Suprapubic skin (tissue), 4 donors: ENCODE measurements at places on chromosomes 5 and 9. TPM values are rescaled to one million over a fixed set of nuclear protein-coding genes. Genes with fewer than 3 reads are reported as not detected.
A peak's percentile ranks its signal among the peaks of the same experiment; 100 is the strongest.

Gene ACTBL2
- total RNA-seq: 1.6 TPM

Gene TCOF1
- total RNA-seq: 32.1 TPM

Gene IL9
- total RNA-seq: not detected

Gene BARHL1
- total RNA-seq: not detected

GRCh38 chr5:94072116-94072515 lies 330.7 kb upstream of the POU5F2 start:
- no peaks in the 10 kb centered on the region for H3K4me1 ChIP-seq
- no peak overlapping the region for H3K4me3 ChIP-seq
- peaks cover 5% of the 10 kb centered on the region for H3K36me3 ChIP-seq
- H3K27me3 ChIP-seq: no peaks in the 10 kb centered on the region

DNA sequence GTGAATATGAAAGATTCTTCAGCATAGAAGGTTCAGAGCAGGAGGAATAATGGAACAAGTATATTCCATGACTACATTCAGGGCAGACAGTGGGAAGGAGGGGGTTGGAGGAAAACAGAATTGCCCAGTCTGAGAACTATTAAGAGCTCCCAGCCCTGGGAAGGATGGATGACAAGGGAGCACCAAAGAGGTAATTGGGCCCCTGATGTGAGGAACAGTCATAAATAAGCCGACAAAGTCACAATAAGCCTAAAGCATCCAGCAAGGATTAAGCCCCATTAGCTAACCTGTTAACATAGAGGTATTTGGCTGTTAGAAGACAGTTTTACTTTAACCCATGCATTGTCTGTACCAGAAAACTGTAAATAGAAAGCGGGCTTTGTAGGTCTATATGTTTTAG lies 348.7 kb upstream of the SEMA6A start:
- no peak for DNase-seq
- no peak overlapping the region for H3K4me3 ChIP-seq
- H3K36me3 ChIP-seq: no peaks in the 10 kb centered on the region
- no peak overlapping the region for H3K27ac ChIP-seq
- H3K27me3 ChIP-seq: no peaks in the 10 kb centered on the region
- no peaks in the 10 kb centered on the region for H3K4me1 ChIP-seq

DNA sequence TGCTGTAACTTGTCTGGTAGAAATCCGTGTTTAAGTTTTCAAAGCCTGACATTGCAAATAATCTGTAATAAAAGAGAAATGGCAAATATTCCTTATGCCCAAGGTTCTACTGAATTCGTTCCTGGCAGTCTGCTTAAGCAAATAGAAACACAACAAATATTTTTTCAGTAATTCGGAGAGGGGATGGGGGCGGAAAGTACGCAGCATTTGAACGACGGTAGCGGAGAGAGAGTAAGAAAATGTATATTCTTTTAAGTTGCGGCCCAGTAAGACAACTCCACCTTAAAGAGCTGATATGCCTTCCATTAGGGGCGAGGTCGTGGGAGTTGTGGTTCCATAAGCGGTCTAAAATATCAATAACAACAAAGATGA lies 569 bp downstream of the YIPF5 start:
- H3K36me3 ChIP-seq: peaks cover 8% of the 10 kb centered on the region
- peak overlapping the region; percentile 94 for H3K4me3 ChIP-seq
- H3K27ac ChIP-seq: peak overlapping the region; percentile 92
- no peak for DNase-seq
- H3K27me3 ChIP-seq: no peaks in the 10 kb centered on the region

- H3K4me3 ChIP-seq: no peak overlapping the region
- no peaks in the 10 kb centered on the region for H3K27me3 ChIP-seq
- no peak for DNase-seq
- no peaks in the 10 kb centered on the region for H3K4me1 ChIP-seq
These were observed 123.9 kb downstream of the RAB3C start for GRCh38 chr5:58706736-58707135.

DNA sequence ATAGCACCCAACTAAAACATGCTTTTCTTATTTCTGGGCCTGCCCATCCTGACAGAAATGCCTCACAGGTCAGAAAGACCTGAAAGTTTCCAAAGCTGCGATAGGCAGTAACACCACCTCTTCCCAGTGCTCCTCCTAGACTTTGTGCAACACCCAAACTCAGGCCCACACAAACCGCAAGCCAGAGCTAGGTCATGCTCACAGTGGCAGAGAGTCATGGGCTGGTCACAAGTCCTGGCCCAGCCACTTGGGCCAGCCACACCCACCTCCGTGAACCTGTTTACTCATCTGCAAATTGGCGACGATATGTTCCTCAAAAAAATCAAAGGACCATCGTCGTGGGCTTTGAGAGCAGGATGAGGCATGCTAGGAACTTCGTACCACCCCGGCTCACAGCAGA lies 44.0 kb upstream of the SLC25A51 start:
- peaks cover 29% of the 10 kb centered on the region for H3K36me3 ChIP-seq
- no peak overlapping the region for H3K27ac ChIP-seq
- no peak overlapping the region for H3K4me3 ChIP-seq
- no peaks in the 10 kb centered on the region for H3K27me3 ChIP-seq
- H3K4me1 ChIP-seq: peaks cover 14% of the 10 kb centered on the region
- DNase-seq: no peak

DNA sequence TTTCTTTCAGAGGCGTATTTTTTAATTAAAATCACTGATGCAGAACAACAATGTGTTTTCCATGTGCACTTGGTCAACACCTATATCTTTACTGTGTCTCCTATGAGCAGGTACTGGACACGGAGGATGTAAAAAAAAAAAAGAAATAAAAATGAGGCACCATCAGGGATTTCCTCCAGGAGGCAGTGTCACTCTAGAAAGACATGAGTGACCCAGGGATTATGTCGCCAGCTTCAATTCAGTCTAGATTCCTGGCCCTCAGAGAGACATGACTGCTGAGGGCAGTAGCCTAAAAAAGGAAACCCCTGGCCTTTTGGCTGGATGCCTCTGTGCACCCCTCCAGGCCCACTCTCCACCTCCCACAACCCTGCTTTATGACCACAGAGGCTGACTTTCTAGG lies 18.3 kb upstream of the IL33 start:
- no peak overlapping the region for H3K27ac ChIP-seq
- H3K4me3 ChIP-seq: no peak overlapping the region
- H3K27me3 ChIP-seq: no peaks in the 10 kb centered on the region
- H3K36me3 ChIP-seq: no peaks in the 10 kb centered on the region

DNA sequence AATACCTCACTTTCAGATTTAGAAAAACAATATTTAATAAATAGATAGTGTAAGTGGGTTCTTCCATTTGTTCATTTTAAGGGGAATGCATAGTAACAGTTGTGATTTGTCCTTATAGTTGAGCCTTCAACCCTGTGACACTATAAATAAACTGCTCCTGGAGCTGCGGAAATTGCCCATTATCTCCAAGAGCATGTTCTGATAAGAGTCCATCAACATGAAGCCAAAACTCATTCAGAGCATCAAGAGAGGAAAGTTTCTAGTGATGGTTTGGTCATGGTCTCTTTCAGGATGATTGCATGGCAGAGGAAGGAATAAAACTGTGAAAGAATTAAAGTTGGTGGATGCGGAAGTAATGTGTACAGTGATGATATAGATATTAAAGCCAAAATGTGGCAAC lies 772.1 kb upstream of the DMAC1 start:
- no peak for DNase-seq
- H3K36me3 ChIP-seq: no peaks in the 10 kb centered on the region
- H3K4me1 ChIP-seq: no peaks in the 10 kb centered on the region
- H3K27me3 ChIP-seq: no peaks in the 10 kb centered on the region
- no peak overlapping the region for H3K4me3 ChIP-seq

- no peaks in the 10 kb centered on the region for H3K4me1 ChIP-seq
- no peak overlapping the region for H3K4me3 ChIP-seq
- no peaks in the 10 kb centered on the region for H3K36me3 ChIP-seq
- H3K27me3 ChIP-seq: no peaks in the 10 kb centered on the region
These were observed 147.9 kb upstream of the TBCA start for GRCh38 chr5:77924081-77924480.

DNA sequence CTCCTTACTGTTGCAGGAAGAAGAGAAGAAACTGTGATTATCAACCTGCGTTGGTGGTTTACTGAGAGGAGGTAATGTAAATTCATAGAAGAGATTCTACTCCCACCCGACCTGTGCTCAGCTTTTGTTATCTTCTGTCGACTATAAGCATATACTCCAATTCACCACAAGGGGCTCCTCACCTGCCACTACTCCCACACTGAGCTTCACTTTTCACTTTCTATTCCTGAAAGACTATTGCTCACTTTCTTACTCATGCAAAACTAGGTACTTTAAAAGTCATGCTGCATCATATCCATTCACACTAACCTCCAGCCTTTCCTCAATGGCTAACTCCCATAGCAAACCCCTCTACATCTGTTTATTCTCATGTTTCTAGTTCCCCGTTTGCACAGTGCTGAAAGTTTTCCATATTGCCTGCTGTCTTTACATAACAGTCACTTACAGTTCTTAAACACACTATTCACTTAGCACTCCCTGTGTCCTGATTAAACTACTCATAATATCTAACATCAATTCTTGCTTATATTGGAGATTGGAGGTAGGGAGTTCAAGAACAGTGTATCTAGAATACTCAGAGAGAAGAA lies 1062.6 kb downstream of the NR2F1-AS1 start:
- H3K4me1 ChIP-seq: no peaks in the 10 kb centered on the region
- no peak overlapping the region for H3K4me3 ChIP-seq
- H3K36me3 ChIP-seq: no peaks in the 10 kb centered on the region
- DNase-seq: no peak

DNA sequence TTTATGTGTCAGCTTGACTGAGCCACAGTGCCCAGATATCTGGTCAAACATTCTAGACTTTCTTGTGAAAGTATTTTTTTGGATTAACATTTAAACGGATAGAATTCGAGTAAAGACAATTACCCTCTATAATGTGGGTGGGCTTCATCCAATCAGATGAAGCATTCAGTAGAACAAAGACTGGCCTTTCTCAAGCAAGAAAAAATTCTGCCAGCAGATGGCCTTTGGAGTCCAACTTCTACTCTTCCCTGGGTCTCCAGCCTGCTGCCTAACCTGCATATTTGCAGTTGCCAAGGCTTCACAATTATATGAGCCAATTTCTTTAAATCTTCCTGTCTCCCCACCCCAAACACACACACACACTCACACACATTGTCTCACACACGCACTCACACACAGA lies 86.4 kb downstream of the MED10 start:
- no peaks in the 10 kb centered on the region for H3K36me3 ChIP-seq
- no peak for DNase-seq
- no peak overlapping the region for H3K27ac ChIP-seq
- H3K27me3 ChIP-seq: no peaks in the 10 kb centered on the region
- H3K4me1 ChIP-seq: no peaks in the 10 kb centered on the region
- no peak overlapping the region for H3K4me3 ChIP-seq

- H3K27ac ChIP-seq: no peak overlapping the region
- no peak overlapping the region for H3K4me3 ChIP-seq
- no peak for DNase-seq
- no peaks in the 10 kb centered on the region for H3K4me1 ChIP-seq
- no peaks in the 10 kb centered on the region for H3K36me3 ChIP-seq
These were observed 236.5 kb downstream of the DMRTA1 start for GRCh38 chr9:22682961-22683699.

DNA sequence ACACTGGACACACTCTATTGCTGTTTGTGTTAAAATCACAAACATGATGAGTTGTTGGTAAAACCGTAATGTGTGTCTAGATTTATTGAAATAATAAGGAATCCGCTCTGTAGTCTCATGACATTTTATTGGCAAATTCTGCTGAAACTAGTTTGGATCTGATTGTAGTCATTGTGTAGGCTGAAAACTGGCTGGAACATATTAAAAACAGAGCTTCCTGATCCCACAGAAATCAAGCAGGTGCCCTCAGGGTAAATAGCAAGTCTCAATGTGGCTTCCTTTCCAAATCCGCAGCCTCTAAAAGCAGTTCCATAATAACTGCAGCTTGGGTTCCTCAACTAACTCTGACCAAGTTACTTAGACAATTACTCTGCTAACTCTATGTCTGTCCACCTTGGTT lies 427.5 kb upstream of the KIF2A start:
- no peak overlapping the region for H3K27ac ChIP-seq
- H3K4me1 ChIP-seq: no peaks in the 10 kb centered on the region
- no peaks in the 10 kb centered on the region for H3K27me3 ChIP-seq

DNA sequence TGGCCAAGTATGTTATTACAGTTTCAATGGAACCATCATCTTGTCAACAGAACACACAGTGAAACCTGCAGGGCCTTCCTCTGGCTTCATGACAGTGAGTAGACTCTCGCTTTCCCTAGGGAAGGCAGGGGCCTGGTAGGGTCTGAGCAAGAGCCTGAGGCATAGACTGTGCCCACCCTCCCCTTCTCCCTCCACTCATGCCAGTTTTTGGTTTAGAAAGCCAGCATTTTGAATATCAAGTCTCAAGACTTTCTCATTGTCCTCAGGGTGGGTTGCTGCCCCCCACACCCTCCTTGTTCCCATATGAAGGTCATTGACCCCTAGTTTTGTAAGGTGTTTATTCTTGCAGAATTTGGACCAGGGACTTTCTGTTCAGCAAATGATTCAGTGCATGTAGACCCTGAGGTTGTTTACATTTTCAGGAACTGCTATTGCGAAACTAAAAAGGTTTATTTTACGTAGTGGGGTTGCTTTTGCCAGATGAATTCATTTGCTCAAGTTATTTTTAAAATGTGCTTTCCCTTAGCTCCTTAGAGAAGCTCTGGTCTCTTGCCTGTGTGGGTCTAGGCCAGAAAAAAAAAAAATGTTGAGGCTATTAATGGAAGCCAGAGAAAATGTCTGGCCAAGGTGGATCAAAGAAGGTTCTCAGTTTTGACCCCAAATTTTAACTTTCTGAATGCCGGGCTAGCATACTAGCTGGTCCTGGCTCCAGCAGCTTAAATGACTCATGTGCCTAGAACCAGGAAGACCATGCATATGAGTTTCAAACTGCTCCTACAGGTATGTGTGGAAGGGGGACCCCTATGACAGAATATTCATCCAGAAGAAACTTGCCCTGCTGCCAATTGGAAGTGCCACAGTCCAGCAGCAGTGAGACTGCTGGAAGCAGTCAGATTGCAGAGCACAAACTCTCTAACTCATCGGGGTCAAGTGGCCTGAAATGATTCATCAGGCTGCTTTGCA lies 10.1 kb upstream of the MOB3B start:
- no peak overlapping the region for H3K4me3 ChIP-seq
- H3K27ac ChIP-seq: peak overlapping the region; percentile 74
- H3K36me3 ChIP-seq: peaks cover 6% of the 10 kb centered on the region
- H3K4me1 ChIP-seq: peaks cover 26% of the 10 kb centered on the region
- DNase-seq: no peak
- no peaks in the 10 kb centered on the region for H3K27me3 ChIP-seq

- H3K4me3 ChIP-seq: no peak overlapping the region
- DNase-seq: no peak
- no peaks in the 10 kb centered on the region for H3K27me3 ChIP-seq
- H3K27ac ChIP-seq: no peak overlapping the region
These were observed 52.7 kb downstream of the WNK2 start for GRCh38 chr9:93236541-93237206.

DNA sequence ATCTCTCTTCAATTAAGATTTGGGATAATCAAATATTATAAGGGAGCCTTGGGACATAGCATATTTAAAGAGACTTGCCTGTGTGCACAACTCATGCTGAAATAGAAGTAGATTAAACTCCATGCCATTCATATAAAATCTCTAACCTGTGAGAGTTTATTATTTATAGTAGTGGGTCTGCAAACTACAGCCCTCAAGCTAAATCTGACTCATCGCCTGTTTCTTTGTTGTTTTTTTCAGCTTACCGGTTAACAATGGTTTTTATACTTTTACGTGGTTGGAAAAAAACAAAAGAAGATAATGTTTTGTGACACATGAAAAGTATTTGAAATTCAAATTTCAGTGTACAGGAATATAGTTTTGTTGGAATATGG lies 61.9 kb upstream of the GHR start:
- H3K27me3 ChIP-seq: no peaks in the 10 kb centered on the region
- no peak overlapping the region for H3K27ac ChIP-seq
- no peak overlapping the region for H3K4me3 ChIP-seq
- H3K4me1 ChIP-seq: peaks cover 4% of the 10 kb centered on the region
- no peaks in the 10 kb centered on the region for H3K36me3 ChIP-seq
